ENCODE measurements at places on chromosomes 3 and 15. TPM values are rescaled to one million over a fixed set of nuclear protein-coding genes. Genes with fewer than 3 reads are reported as not detected.

GRCh38 chr15:76075046-76075445 lies 15.3 kb downstream of the TMEM266 start:
- no peak for DNase-seq
- H3K4me3 ChIP-seq: no peak overlapping the region
- H3K36me3 ChIP-seq: no peaks in the 10 kb centered on the region
- H3K4me1 ChIP-seq: no peaks in the 10 kb centered on the region
- peaks cover 4% of the 10 kb centered on the region for H3K27me3 ChIP-seq
- no peak overlapping the region for H3K27ac ChIP-seq

DNA sequence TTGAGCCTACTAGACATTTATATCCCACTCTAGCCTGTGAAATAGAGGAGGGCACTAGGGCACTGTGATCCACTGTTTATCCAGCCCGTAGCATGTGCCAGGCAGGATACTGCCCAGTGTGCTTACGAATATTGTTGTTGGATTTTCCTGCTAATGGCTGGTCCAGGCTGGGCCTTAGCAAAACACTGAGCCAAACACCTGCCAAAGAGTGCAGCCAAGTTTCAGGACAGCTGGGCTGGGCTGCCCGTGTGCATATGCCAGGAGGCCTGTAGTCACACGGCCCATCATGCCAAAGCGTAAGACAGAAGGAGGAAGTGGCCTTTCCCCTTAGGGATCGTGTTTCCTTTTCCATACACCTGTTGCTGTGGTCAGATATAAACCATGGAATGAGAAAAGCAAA lies 54.5 kb upstream of the ABHD10 start:
- H3K4me1 ChIP-seq: peaks cover 4% of the 10 kb centered on the region
- peaks cover 3% of the 10 kb centered on the region for H3K27me3 ChIP-seq
- no peaks in the 10 kb centered on the region for H3K36me3 ChIP-seq

DNA sequence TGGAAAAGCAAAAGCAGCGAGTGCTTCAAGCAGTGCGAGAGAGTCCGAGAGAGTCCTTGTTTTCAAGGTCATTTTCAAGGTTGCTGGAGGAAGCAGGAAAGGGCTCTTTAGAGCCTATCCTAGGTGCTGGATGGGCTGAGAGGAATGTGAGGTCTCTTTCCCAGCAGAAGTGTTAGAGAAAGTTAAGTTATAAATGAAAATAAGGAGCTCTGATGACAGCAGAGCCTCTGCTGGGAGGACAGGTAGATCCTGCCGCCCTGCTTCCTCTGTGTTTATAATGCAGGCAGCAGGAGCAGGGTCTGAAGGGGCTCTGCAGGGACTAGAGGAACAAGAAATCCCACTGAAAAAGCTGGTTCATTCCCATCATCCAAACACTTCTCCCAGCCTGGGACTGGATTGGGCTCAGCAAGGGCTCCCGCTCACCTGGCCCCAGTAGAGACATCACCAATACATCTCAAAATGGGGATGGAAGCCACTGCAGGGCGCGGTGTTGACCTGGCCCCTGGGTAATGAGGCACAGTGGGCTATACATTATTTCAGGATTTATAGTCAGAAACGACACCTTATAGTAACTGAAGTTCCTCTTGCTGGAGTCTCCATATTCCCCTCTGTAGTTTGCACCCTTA lies 41.5 kb upstream of the RAB6B start:
- DNase-seq: no peak
- no peaks in the 10 kb centered on the region for H3K36me3 ChIP-seq
- H3K27ac ChIP-seq: no peak overlapping the region
- no peak overlapping the region for H3K4me3 ChIP-seq
- H3K4me1 ChIP-seq: no peaks in the 10 kb centered on the region

GRCh38 chr15:68154923-68155559 lies 50.1 kb downstream of the CALML4 start:
- no peaks in the 10 kb centered on the region for H3K4me1 ChIP-seq
- no peak overlapping the region for H3K27ac ChIP-seq
- no peaks in the 10 kb centered on the region for H3K27me3 ChIP-seq
- DNase-seq: no peak
- no peak overlapping the region for H3K4me3 ChIP-seq

DNA sequence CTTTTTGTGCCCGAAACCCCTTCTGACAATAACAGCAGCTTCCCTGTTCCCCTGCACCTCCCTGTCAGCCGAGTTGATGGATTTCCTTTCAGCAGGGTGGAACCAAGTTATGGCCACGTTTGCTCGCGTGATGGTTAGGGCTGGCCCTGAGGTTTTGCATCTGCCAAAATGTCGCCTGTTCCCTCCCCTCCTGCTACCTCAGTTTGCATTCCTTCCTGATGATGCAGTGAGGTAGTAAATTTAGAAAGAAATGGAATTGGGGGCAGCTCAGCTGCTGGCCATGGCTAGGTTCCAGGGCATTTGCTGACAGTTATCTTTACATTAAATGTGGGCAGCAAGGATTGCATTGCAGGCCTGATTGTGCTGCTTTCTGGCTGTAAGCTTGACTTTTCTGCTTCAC lies 13.2 kb downstream of the LIMD1 start:
- peaks cover 22% of the 10 kb centered on the region for H3K4me1 ChIP-seq
- no peak overlapping the region for H3K4me3 ChIP-seq
- H3K36me3 ChIP-seq: peaks cover 27% of the 10 kb centered on the region
- no peak for DNase-seq

- no peak overlapping the region for H3K27ac ChIP-seq
- peaks cover 2% of the 10 kb centered on the region for H3K27me3 ChIP-seq
- no peak for DNase-seq
- no peak overlapping the region for H3K4me3 ChIP-seq
- H3K4me1 ChIP-seq: peaks cover 24% of the 10 kb centered on the region
- H3K36me3 ChIP-seq: no peaks in the 10 kb centered on the region
Observed at GRCh38 chr3:99624496-99625236, 13.7 kb upstream of the COL8A1 start.

- H3K27me3 ChIP-seq: no peaks in the 10 kb centered on the region
- H3K36me3 ChIP-seq: no peaks in the 10 kb centered on the region
- no peak overlapping the region for H3K4me3 ChIP-seq
- no peak for DNase-seq
- H3K4me1 ChIP-seq: no peaks in the 10 kb centered on the region
- no peak overlapping the region for H3K27ac ChIP-seq
Observed at GRCh38 chr3:96449803-96450202, 364.6 kb upstream of the EPHA6 start.

GRCh38 chr3:164879201-164879600 lies 199.1 kb downstream of the SI start:
- no peak overlapping the region for H3K4me3 ChIP-seq
- H3K36me3 ChIP-seq: no peaks in the 10 kb centered on the region
- no peak for DNase-seq

ALS2CL gene
- 0.44 TPM for total RNA-seq

COL6A5 gene
- not detected for total RNA-seq

CDC25A gene
- 39.1 TPM for total RNA-seq

EPHA6 gene
- not detected for total RNA-seq

COL8A1 gene
- not detected for total RNA-seq

MCTP2 gene
- 91.5 TPM for total RNA-seq
